Skeletal muscle cell (primary cell): ENCODE measurements at places on chromosomes 1 and 21.

GRCh38 chr1:109632671-109633346, 13.2 kb downstream of the AMPD2 start:
- DNase-seq = no peak

- no peak for DNase-seq
These were observed 49.2 kb upstream of the GJA8 start for GRCh38 chr1:147853391-147853790.

GRCh38 chr21:35711661-35712060, 348.7 kb downstream of the SETD4 start:
- no peak for DNase-seq

DNA sequence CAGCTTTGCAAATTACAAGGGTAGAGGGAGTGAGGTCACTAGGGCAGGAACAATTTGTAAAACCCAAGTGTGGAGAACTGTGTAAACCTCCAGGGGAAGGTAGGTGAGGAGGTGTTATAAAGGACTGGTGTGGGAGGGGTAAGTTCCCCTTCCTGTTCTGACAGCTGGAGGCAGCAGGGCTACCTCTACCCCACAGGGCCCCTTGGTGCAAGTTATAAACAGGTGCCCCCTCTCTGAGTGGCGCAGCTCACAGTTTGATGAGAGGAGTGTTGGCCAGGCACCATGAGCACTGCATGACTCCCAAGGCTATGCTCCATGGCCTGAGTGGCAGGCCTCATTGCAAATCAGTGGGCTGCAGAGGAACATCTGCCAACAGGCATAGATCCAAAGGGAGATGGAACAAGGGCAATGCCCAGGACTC, 41.0 kb downstream of the MFSD2A start:
- DNase-seq = no peak

GRCh38 chr1:31529999-31530684, 46.2 kb upstream of the TINAGL1 start:
- no peak for DNase-seq

DNA sequence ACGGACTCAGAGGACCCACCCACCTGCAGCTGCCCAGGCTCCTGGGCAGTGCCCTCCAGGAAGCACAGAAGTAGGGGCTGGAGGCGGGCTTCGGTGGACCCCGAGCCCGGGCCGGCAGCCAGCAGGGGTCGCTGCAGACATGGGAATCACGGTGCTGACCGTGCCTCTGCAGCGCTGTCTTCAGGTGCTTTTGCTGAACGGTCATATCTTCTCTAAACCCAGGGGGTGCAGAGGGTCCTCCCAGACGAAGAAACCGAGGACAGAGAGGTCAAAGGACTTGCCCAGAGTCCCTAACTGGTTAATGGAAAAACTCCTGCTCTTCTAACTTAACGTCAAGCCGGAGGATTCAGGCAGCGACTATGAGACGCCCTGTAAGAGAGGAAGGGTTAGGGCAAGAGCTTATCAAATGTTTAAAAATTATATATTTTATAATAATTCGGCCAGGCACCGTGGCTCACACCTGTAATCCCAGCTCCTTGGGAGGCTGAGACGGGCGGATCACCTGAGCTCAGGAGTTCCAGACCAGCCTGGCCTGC, 21.5 kb upstream of the LEFTY2 start:
- DNase-seq = no peak

DNA sequence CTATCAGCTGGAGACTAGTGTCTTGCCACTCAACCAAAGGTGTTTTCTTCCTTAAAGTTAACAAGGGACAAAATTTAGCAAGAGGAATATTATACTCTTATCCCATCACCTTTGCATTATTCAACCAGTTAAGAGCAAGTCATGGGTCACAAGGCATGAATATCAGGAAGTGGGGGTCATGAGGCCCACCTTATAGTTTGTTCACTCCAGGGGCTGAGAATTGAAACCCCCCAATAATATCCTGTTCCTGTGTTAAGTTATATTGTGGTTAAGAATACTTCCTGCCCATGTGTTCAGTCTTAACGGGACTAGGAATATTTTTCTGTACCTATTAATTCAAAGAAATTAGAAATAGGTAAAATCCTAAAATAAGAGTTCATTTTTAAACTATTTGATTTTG, 239.7 kb downstream of the S1PR1 start:
- DNase-seq = no peak

DNA sequence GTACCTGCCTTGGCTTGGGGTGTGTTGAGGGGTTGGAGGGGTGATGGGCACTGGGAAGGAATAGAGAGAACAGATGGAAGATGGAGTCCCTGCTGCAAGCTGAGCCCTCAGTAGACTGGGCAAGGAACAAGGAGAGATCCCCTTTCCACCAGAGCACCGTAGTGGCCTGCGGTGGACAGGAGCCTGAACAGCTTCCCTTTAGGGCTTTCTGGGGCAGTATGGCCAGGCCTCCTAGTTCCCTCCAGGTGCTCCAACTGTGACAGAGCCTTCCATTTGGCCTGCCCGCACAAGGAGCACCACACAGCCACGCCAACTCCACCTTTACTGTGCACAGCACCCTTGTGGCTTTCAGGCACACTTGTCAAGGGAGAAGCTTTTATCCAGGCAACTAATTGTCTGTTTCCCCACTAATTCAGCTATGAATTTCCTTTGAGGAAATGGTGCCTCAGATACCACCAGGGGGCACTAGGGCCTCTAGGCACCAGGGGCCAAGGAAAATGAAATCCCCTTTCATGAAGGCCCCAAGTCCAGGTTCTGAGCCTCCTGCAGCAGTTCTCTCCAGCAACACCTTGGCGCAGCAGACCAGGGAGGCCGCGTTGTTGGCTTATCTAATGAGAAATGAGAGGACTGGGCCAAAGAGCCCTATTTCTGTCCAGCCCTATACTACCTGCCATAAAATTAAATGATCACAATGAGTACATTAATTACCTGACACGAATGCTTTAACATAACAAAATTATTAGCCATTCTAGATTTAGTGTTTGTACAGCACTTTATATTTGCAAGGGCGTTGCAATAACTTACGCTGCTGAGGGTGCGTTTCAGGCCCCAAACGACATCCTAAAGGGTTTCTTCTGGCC, 23.1 kb upstream of the ERI3 start:
- no peak for DNase-seq

DNA sequence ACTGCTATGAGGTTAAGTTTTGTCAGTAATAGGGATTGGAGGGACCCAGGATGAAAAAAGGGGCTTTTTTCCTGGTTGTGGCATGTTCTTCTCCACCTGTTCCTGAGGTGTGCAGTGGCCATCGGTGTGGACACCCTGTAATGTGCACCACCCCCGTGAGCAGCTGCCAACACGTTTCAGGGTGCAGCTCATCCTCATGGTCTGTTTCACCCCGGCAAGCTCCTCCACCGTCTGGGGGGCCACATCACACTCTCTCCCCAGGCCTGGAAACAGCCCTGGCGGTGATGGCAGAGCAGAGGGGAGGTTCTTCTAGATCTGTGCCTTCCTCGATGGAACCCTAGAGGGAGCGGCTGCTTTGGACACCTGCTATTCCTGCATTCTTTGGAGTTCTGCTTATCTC, 435.4 kb downstream of the MATN1 start:
- no peak for DNase-seq

- no peak for DNase-seq
These were observed 308.8 kb upstream of the USP24 start for GRCh38 chr1:55524006-55524405.

GRCh38 chr1:88134983-88135921, 548.8 kb upstream of the PKN2 start:
- DNase-seq = no peak

DNA sequence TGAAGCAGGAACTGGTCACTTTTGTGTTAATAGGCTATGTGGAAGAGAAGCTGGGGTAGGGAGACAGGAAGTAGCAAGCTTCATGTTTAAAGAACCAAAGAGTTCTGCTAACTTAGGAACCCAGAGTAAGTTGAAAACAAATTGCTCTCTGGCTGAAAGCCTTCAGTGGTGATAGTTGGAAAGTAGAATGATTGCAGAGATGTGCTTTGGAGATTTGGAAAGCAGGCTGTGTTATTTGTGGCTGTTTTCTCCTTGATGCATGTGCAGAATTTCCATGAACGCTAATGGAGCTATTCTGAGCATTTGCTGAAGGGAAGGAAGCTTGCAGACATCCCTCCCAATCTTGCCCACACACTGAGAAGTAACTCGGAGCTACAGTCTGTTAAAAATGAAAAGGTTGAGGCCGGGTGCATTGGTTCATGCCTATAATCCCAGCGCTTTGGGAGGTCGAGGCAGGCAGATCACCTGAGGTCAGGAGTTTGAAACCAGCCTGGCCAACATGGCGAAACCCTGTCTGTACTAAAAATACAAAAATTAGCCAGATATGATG, 45.7 kb downstream of the TCEANC2 start:
- no peak for DNase-seq

- DNase-seq = no peak
These were observed 310.9 kb downstream of the SIPA1L2 start for GRCh38 chr1:232319072-232319471.
